Type B pancreatic cell (in vitro differentiated cells): ENCODE measurements at places on chromosomes 5 and 9. TPM values are rescaled to one million over a fixed set of nuclear protein-coding genes. Genes with fewer than 3 reads are reported as not detected.

GRCh38 chr5:16617274-16617968 is 624 bp upstream of the RETREG1 start:
- DNase-seq = no peak

GRCh38 chr5:921456-922435 is 29.1 kb downstream of the TRIP13 start:
- DNase-seq = peak; percentile 50

- DNase-seq = no peak
Measured at GRCh38 chr9:99262949-99263418, 40.9 kb downstream of the SEC61B start.

DNA sequence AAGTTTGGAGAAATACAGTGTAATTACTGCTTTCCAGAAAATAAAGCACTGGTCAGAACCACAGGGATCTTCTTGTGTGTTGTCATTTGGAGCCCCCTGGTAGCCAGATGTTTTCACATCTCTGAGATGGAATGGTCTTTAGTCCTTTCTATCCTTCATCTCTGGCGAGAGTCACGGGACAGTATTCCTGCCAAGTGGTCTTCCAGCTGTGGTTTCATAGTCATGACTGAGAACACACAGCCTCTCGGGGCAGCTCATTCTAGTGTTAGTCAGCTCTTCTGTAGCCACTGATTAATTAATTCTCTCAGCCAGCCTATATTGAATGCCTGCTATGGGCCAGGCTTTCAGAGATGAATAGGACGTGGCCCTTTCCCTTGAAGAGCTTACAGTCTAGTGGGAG is 34.1 kb downstream of the HMGXB3 start:
- DNase-seq = no peak

- no peak for DNase-seq
Measured at GRCh38 chr5:116225281-116225922, 140.6 kb downstream of the COMMD10 start.

GRCh38 chr5:89930591-89931392 is 478.8 kb downstream of the CETN3 start:
- no peak for DNase-seq

- no peak for DNase-seq
Measured at GRCh38 chr9:110583237-110583636, 3.7 kb upstream of the SVEP1 start.

DNA sequence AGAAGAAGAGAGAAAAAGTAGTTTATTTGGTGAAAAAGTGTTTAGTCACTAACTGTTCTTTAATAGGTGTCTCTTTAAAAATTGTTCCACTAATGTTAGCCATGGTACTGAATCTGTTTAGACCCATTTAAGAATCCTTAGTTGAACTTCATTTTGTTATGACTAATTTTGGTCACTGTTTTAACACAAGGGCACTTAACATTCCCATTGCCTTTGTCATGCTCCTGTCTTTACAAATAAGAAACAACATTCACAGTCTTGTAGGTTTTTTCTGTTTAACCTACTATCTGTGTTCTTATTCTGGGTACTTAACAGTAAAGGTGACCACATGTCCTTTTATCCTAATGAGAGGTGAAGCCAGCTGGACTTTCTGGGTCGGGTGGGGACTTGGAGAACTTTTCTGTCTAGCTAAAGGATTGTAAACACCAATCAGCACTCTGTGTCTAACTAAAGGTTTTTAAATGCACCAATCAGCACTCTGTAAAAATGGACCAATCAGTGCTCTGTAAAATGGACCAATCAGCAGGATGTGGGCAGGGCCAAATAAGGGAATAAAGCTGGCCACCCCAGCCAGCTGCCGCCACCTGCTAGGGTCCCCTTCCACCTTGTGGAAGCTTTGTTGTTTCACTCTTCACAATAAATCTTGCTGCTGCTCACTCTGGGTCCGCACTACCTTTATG is 116.7 kb downstream of the WDR70 start:
- no peak for DNase-seq

DNA sequence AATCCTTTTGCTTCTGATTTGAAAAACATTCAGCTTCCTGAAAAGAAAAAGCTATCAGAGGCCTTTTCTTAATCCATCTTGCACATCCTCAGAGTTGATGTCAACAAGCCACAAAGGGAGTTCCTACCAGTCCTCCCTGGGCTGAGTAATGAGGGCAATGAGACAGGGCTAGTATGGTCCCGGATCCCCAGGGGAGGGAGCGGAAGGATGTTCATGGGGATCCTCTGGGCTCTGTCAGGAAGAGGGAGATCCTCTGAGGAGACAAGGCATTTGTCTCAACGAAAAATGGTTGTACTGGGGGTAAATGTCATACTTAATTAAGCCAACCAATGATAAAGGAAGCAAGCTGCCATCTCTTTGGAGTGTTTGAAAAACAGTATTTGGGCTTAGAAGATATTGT is 195.3 kb downstream of the DTWD2 start:
- DNase-seq = no peak

GRCh38 chr9:68912561-68912960 is 101.4 kb downstream of the PRKACG start:
- DNase-seq = no peak

DNA sequence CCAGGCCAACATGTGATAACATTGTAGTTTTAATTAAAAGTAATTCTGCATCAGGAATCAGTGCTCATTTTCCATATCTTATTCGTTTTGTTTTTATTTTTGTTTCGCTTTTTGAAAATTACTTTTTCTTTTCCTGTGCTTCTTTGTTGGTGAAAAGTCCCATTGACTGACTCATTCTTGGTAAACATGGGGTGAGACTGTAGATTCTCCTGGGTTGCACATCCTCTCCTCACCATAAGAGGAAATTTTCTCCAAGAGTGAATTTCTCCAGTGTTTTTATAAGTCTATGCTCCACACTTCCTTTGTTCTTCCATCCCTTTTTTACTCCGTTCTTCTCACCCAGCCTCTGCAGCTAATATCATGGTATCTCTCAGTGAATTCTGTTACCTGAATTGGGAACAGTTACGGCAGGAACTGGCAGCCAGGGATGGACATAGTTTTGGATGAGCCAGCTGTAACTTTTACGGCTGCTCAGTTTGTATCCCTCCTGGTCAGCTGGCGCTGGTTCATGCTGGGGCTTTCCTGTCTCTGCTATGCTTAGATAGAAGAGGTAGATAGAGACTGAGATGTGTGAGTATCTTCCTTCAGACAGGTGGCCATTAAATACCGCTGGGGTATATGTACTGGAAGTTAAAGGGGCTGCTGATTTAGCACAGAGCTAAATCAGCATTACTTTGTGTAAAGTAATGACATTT is 80.0 kb downstream of the MAN2A1 start:
- no peak for DNase-seq

GRCh38 chr9:89642789-89643188 is 38.0 kb downstream of the GADD45G start:
- DNase-seq = no peak

GRCh38 chr5:93572608-93573353 is 8.2 kb downstream of the NR2F1-AS1 start:
- peak; percentile 75 for DNase-seq

GRCh38 chr5:151597749-151598148 is 6.6 kb upstream of the FAT2 start:
- DNase-seq = no peak

GRCh38 chr9:104088416-104088815 is 5.7 kb upstream of the SMC2 start:
- no peak for DNase-seq

The PRDM9 gene
- total RNA-seq = not detected in 2 replicates

The PCDHAC2 gene
- total RNA-seq = 2.7 and 3.5 TPM in 2 replicates

The CDKN2B gene
- total RNA-seq = 18.4 and 64.0 TPM in 2 replicates

The PAEP gene
- total RNA-seq = not detected in 2 replicates

The SPINK7 gene
- total RNA-seq = not detected in 2 replicates

The AMBP gene
- total RNA-seq = 110 and 230 TPM in 2 replicates

The PIP5KL1 gene
- total RNA-seq = 5.8 and 9.4 TPM in 2 replicates

The ISOC1 gene
- total RNA-seq = 26.3 and 30.0 TPM in 2 replicates

The INSYN2B gene
- 1.5 TPM in 1 of 2 replicates, not detected in the other for total RNA-seq

The PCDHGC4 gene
- 0.38 and 4.0 TPM in 2 replicates for total RNA-seq
